ELF-1 (cell line): ENCODE measurements at places on chromosomes 2 and 18.

DNA sequence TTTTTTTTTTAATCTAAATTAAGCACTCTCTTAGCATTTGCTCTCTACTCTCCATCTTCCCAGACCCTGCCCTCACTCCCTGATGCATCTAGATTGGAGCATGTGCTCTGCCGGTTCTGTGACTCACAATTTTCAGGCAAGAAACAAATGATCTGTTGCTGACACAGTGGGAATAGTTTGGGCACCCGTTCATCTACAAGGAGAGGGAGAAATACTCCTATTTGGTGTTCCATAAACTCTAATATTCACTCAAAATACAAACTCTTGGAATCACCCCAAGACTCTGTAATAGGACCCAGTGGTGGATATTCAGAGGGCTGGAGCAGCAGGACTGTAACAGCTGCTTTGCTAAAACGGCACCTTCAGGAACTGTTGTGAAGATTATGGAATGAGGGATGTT is 37.1 kb upstream of the LINC00305 start:
- DNase-seq = no peak

DNA sequence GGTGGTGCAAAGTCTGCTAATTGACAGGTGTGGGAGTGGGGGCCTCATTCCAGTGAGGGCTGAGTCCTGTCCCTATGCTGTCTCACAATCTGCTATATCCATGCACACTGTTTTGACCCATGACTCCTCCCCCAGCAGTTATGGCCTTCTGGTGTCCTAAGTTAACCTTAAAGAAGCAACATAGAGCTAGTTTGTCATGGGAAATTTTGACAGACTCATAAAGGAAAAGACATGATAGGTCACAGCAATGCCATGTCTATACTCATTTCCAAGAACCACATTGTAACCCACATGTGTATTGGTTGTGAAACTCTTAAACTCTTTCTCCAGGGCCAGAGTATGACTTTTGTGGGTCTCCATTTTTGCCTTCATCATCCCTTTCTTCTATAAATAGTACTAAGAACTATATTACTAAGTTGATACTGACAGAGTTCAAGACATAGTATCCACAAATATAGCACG is 78.2 kb upstream of the SLC1A4 start:
- no peak for DNase-seq

GRCh38 chr2:46381263-46381849 is 84.1 kb downstream of the EPAS1 start:
- no peak for DNase-seq

DNA sequence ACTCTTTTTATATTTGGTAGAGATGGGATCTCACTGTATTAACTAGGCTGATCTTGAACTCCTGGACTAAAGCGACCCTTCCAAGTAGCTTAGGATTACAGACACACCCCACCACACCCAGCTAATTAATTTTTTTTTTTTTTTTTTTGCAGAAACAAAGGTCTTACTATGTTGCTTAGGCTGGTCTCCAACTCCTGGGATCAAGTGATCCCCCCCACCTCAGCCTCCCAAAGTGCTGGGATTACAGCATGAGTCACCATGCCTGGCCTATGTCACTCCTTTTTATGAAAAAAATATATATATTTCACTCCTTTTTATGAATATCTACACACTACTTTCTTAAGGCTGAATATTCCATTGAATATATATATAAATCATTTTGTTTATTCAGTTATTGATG is 162.8 kb downstream of the MGAT5 start:
- no peak for DNase-seq

DNA sequence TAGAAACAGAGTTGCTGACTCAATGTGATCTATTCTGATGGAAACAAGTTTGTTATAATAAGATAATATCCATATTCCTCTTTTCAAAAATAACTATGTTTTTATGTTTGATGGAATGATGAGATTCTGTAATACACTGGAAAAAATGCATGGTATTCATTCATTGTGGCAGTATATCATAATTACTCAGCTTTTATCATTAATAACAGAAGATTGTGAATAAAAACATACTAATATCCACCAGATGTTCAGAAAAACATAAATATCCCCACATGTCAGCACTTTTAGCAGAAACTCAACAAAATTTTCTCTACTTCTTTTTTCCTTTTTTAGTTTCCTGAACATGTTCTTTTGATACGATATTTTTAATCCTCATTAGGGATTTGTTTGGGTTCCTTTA is 130.9 kb upstream of the CAVIN2 start:
- DNase-seq = no peak

DNA sequence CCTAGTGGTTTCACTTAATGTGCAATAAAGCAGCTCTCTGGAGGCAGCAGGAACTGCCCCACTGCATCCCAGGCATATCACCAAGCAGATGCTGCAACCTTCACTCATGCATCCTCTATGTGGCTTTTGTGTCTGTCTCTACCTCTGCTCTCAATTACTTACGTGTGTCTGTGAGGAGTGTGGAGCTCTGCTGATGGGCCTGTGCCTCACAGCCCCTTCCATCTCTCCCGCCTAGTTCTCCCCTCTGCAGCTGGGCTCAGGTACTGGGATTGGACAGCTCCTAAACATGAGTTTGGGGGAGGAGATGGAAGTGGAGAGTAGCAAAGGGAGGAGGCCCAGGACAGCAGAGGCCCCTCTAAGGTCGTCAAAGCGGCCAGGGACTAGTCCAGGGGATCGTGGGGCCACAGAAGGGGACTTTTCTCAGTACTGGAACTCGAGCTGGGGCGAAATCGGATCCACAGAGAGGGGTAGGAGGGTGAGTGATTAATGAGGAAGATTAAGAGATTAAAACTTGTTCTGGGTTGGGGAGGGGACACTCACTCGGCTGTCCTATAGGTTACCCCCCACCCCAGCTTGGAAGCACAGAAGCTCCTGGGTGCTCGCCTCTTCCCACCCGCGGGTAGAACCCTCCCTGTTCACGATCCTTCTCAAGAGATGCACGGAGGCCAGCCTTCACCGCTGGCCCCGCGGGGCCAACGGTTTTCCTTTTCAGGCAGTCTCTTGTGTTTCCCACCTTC is 2.1 kb upstream of the LBX2 start:
- peak; percentile 10 for DNase-seq

- no peak for DNase-seq
These were observed 18.8 kb downstream of the ZNF407 start for GRCh38 chr18:74616494-74616893.
